ENCODE measurements at places on chromosomes 1 and 21.

DNA sequence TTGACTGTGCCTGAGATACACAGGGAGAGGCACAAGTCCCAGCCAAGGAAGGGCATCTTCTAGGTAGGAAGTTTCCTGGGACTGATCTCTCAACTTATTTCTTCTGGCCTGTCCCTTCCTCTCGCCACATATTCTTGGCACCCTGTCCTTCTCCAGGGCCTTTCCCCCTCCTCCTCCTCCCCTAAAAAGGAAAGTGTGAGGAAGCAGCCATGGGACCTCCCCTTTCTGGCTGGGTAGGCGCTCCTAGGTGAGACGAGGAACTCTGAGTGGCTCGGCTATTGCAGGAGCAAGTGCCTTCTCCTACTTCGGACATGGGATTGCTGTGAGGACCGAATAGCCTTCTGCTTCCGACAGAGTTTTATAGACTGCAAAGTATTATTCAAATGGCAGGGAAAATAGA, 15.5 kb upstream of the MTARC2 start:
- no peak for DNase-seq

GRCh38 chr21:27298465-27298864, 331.6 kb upstream of the ADAMTS5 start:
- no peak for DNase-seq

DNA sequence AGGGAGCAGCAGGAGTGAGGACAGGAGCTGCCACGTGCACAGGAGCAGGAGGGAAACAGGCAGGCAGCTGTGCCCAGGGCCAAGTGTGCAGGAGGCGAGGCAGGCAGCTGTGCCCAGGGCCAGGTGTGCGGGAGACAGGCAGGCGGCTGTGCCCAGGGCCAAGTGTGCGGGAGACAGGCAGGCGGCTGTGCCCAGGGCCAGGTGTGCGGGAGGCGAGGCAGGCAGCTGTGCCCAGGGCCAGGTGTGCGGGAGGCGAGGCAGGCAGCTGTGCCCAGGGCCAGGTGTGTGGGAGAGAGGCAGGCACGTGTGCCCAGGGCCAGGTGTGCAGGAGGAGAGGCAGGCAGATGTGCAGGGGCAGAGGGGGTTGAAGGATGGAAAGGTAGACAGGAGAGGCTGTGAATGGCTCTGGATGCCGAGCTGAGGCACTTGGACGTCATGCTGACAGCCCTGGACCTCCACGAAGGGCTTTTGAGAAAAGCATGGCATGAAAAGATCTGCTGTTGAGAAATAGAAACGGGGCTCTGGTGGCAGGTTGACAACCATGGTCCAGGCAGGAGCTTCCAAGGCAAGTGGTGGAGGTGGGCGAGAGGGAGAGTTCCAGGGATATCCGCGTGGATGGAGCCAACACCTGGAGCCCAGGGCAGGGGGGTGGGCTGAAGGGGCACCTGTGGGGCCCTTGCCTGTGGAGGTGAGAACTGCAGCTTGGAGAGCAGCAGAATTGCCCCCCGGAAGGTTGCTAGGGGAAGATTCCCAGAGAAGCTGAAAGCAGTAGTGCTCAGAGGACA, 19.1 kb upstream of the NPHP4 start:
- no peak for DNase-seq

DNA sequence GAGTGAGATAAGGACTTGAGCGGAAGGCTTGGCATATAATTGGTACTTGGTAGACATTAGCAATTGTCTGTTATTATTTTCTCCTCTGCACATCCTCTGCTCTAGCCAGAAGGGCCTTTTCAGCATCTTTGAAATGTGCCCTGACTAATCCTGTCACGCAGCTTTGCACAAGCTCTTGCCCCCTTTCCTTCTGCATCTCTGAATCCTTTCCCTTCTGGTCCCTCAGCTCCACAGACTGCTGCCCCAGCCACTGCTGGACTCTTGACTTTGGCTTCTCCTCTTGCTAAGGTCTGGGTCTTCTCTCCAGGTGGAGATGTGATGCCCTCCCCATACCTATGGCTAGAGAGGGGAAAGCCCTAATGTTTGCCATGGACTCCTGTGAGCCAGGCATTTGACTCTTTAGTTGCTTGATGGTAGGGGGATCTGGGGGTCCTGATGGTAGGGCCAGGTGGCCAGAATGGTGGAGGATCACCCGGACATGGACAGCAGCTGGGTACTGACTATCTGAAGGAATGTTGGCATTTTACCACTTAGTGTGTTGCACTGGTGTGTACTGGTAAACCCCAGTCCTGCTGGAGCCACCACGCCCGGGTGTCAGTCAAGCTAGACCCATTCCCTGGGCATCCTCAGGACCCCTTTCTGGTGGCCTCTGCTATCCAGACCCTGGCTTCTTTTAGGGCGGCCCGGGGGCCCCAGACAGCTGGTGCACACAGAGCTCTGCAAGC, 4.4 kb downstream of the HPCA start:
- DNase-seq = no peak

- DNase-seq = no peak
Measured at GRCh38 chr1:53959664-53960250, 13.6 kb downstream of the LRRC42 start.

GRCh38 chr1:31703431-31704270, at the start of gene COL16A1:
TSS of gene COL16A1 (minus strand) at chr1:31704017. CDS start at chr1:31702193, 1,824 bp downstream.
- DNase-seq = no peak

DNA sequence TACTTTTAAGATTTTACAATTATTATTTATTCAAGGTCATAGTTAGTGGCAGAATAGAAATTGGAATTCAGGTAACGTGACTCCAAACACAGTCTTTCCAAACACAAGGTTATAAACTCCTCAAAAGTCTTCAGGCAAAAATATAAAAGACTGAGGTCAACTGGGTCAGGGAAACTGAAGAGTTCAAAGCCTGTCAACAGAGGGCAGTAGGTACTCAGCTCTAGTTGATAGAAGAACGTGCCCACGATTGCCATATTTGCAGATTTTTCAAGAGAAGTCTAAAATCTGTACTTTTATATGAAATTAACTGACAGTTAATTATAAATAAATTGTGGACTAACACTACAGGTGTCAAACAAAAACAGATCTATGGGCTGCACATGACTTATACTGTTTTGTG, 135.0 kb downstream of the LHX4 start:
- no peak for DNase-seq

DNA sequence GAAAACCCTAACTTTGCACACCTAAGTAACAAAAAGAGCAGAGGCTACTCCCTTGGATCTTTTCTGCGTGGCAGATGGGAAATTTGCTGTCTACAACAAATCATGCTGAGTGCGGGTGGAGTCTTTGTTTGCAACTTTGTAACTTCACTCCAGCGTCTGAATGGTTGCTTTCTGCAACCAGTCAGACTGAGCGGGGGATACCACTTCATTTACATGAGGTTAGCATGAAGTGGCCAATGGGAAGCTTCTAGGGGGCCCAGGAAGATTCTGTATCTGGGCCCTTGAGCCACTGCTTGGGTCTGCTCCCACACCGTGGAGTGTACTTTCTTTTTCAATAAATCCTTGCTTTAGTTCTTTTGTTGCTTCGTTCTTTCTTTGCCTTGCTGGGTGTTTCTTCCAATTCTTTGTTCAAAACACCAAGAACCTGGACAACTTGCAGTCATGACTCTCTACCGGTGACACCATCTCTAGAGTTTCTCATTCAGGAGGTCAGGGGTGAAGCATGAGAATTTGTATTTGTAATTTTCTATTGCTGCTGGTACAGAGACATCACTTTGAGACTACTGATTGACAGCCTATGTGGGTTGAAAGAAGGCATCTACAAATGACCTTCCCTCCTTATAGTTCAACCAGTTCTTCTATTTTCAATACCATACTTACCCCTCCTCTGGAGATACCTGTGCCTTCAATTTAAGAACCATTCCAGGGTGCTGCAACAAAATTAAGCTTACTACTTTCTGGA, 55.8 kb upstream of the RC3H1 start:
- DNase-seq = no peak

DNA sequence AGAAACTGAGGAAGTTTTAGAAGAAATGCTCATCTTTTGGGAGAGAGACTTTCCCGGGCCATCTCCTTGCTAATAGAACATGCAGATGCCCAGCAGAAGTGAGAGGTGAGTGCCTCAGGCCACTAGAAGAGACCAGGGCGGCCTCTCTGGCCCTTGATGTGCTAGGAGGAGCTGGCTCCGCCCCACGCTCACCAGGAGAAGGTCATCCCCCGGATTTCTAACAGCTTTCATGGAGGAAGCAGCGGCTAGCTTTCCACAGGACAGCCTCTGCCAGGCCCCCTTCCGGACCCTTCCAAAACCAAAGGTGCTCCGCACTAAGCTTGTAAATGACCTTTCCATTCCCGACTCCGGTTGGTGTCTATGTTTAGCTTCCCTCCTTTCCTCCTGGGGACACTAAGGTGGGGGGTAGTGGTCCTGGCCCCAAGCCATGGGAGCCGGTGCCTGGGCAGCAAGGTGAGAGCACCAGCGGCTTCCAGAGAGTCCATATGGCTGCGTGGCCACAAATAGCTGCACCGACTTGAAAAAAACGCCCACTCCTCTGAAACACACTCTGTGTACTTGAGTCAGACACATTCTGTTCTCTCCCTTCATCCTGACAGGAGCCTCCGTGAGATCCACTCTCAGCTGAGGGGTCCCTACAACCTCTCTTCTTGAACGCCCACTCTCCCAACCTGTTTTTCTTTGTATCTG, 249.9 kb downstream of the TNR start:
- no peak for DNase-seq

- DNase-seq = no peak
Measured at GRCh38 chr1:62391369-62391971, 45.4 kb upstream of the USP1 start.

GRCh38 chr1:30291526-30291925, 431.9 kb downstream of the MATN1 start:
- no peak for DNase-seq
